ENCODE measurements at places on chromosomes 2 and 18. TPM values are rescaled to one million over a fixed set of nuclear protein-coding genes. Genes with fewer than 3 reads are reported as not detected.

Gene NCKAP5
- 0.05 TPM for total RNA-seq

Gene ANKRD30B
- total RNA-seq = under 0.01 TPM

Gene LTBP1
- 148 TPM for total RNA-seq

Gene PROM2
- total RNA-seq = 0.05 TPM

GRCh38 chr2:168851674-168852320, 38.4 kb downstream of the SPC25 start:
- peak; percentile 92 for DNase-seq

DNA sequence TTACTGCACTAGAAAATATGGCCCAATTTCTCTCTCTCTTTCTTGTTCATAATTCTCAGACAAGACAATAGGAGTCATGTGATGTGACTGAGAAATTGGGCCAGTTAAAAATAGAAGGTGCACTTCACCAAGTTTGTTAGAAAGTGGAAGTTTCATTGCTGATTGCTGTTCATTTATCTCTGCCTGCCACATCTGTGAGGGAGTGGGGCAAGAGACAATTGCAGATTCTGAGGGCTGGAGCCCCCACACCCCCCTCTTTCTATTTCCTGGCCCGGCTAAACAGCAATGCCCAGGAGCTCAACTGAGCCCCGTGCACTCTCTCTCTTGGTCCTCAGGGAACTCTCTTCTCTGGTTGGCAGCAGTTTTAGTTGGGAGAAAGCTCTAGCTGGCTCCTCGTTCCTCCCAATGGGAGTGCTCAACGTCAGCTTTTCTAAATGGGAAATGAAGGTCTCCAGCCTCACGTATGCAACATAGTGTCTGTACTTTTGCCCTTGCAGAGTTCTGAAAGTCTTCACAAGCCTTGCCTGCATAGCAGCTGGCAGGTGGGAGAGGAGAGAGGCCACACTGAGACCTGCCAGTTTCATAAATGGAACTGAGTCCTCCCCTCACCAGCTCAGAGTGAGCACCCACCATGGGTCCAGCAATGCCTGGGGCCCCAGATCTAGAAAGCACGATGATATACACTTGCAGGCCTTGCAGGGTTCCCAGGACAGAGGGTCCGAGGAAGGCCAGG, 115.7 kb downstream of the MYCN start:
- no peak for DNase-seq

- peak; percentile 49 for DNase-seq
Measured at GRCh38 chr2:108396845-108397244, 19.1 kb downstream of the SULT1C4 start.

Gene SMYD1
- total RNA-seq = not detected

DNA sequence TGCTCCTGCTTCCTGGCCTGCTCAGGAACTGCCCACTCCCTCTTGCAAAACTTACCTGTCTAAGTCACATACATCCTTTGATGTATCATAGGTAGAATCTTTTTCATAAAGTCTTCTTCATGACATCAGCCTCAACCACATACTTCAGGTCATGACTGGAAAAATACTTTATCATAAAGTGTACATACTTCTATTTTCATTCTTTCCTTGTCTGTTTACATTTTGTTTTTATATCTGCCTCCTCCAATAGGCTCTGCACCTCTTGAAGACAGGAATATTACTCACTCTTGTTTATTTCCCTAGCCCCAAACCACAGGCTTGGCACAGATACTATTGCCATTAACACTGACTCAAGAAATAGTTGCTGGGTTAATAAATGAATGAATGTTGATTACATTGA, 43.6 kb upstream of the ZNF804A start:
- no peak for DNase-seq

- no peak for DNase-seq
Measured at GRCh38 chr2:109689182-109689930, 75.2 kb downstream of the SOWAHC start.

DNA sequence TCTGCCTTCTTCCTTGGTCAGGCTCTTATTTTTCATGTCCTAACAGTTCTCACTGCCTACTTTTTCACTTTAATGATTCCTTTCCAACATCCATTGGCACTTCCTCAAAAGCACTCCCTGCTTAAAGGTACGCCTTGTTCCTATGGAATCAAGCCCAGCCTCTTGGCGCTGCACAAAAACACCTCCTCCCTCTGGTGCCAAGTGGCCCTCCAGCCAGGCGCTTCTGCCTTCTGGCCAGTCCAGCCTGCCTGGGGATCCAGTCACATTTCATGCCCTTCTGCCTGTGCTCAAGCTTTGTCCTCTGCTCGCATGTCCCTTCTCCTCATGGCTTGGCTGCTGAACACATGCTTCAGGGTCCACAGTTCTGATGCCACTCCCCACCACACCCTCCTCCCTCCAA, 6.3 kb downstream of the TPRKB start:
- DNase-seq = peak; percentile 51

- DNase-seq = no peak
Measured at GRCh38 chr2:74653589-74653984, 460 bp upstream of the SEMA4F start.

DNA sequence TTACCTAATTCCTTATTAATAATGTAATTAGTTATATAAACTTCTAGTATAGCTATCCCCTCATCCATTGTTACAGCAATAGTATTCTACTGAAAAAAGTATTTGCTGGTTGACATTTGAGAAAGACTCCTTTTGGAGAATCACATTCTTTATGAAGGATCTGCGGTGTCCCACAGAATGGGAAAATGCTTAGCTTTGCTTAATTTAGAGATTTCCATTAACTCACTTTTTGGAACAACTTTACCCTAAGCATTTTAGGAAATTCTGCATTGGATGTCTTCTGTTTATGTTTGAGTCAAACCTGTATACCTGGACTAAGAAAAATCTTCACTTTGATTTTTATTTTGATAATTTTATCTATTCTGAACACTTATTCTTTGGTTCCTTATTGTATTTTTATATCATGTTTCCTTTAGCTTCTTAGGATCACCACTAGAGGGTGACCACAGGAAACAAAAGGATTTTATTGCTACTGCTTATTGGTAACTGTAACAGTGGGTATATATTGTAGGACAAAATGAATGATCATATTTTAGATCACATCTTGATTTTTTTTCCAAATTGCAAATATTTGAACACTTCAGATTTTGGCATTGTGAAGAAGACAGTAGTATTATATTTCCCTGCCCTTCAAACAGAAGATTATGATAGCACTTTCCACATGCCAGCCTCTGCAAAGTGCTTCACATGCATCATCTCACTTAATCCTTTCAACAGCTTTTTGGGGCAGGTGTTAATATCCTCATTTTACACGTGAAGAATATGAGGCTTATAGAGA, 79.6 kb downstream of the MIB1 start:
- peak; percentile 56 for DNase-seq

Gene FLACC1
- 0.84 TPM for total RNA-seq

DNA sequence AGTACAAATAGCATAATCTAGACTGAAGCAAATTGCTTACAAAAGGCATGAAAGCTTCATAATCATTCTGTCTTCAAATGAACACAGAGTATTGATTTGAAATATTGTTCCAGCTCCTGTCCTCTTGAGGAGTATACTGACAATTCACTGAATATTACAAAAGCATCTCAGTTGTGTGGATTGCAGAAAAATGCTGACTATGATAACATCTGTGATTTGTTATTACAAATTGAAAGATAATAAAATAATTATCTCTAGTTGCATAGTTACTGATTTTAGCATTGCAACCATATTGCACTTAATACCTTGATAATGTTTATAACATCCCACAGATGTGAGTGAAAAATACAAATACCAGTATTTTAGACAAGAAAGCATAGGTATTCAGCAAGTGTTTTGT, 49.2 kb upstream of the FN1 start:
- DNase-seq = no peak

Gene DUSP19
- 4.4 TPM for total RNA-seq

DNA sequence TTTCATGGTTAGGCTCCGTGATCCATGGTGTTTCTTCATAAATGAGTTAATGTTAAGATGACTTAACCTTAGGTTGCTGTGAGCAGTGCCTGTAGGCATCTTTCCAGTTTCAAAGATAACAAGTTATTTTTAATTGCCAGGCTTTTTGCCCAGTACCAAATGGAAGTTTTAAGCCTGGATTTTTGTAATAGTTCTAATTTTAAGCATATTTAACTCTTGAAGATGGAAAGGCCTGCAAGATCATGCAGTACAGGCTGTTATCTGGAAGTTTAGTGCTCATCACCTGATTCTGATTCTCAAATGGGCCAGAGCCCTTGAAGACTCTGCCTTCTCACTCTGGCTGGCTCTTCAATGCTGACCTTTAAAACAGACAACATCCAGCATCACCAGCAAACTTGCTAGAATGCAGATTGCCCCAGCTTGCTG, 141.3 kb downstream of the NCK2 start:
- DNase-seq = no peak

DNA sequence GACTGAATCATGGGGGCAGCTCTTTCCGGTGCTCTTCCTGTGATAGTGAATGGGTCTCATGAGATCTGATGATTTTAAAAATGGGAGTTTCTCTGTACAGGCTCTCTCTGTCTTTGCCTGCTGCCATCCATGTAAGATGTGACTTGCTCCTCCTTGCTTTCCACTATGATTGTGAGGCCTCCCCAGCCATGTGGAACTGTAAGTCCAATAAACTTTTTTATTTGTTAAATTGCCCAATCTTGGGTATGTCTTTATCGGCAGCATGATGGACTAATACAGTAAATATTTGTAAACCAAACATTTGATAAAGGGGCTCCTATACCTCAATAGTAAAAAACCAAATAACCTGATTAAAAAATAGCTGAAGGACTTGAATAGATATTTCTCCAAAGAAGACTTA, 77.3 kb downstream of the INSIG2 start:
- no peak for DNase-seq

DNA sequence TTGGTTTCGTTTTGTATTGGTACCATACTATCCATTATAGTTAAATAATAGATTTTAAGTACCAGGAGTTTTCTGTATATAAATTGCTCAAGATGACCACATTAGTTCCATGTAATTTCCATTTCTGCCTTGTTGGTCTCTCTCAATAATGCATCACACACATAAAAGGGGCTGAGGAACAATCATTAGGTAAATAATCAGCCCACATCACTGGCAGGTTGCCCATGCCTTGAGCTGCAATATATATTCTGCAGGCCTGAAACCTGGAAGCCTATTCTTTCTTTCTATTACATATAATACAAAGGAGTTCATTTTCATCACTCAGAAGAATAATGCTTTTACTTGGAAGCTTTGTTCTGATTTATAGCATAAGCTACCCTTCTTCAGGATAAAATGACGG, 616.1 kb upstream of the PKDCC start:
- DNase-seq = no peak

GRCh38 chr2:86360776-86361175, 23.4 kb upstream of the REEP1 start:
- no peak for DNase-seq

GRCh38 chr2:18376936-18377335, 183.5 kb downstream of the RDH14 start:
- DNase-seq = no peak

DNA sequence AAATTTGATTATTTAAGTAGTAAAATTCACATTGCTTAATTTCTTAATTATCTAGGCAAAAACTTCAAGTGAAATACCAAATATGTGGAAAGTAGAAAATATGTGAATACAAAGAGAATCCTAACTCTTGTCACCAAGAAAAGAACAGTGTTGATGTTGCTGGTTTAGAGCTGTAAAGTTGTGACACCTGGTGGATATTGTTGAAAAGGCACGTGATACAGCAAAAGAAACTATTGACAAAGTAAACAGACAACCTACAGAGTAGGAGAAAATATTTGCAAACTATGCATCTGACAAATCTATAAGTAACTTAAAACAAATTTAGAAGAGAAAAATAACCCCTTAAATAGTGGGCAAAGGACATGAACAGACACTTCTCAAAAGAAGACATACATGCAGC, 25.6 kb upstream of the ZC3H15 start:
- peak; percentile 50 for DNase-seq

- no peak for DNase-seq
Measured at GRCh38 chr2:233092432-233093165, 32.5 kb downstream of the INPP5D start.

GRCh38 chr2:130370490-130370889, 14.6 kb downstream of the PTPN18 start:
- no peak for DNase-seq

DNA sequence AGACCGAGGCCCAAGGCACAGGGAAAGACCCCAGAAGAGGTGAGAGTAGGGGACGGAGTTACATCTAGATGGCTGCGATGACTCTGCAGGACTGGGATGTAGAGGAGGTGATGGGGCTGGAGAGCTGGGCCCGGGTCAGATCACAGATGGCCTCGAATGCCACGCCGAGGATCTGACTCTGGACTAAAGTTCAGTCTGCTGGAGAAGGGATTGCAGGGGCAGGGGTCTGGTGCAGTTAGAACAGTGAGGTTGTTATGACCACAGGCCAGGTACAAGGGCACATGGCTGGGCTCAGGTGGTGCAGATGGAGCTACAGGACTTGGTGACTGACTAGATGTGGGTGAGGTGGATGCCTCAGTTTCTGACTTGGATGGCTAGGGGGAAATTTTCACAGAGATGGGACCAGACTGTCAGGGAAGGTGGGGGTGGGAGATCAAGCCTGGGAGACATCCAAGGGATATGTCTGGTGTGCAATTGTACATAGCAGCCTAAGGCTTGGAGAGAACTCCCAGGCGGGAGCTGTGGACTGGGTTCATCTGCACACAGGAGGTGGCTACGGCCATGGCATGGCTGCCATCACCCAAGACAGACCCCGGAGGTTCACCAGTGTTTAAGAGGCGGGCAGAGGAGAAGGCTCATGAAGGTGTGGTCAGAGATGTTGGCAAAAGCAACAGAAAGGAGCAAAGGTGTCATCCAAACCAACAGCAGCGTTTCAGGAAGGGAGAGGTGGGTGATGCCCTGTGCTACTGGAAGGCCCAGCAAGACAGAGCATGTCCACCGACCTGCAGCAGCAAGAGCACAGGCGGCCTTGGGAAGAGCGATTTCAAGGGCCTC, 66.9 kb downstream of the CIB4 start:
- DNase-seq = no peak

Gene IDH1
- 137 TPM for total RNA-seq

Gene G6PC2
- not detected for total RNA-seq

GRCh38 chr2:71166812-71167211, 36.4 kb downstream of the MPHOSPH10 start:
- DNase-seq = no peak

DNA sequence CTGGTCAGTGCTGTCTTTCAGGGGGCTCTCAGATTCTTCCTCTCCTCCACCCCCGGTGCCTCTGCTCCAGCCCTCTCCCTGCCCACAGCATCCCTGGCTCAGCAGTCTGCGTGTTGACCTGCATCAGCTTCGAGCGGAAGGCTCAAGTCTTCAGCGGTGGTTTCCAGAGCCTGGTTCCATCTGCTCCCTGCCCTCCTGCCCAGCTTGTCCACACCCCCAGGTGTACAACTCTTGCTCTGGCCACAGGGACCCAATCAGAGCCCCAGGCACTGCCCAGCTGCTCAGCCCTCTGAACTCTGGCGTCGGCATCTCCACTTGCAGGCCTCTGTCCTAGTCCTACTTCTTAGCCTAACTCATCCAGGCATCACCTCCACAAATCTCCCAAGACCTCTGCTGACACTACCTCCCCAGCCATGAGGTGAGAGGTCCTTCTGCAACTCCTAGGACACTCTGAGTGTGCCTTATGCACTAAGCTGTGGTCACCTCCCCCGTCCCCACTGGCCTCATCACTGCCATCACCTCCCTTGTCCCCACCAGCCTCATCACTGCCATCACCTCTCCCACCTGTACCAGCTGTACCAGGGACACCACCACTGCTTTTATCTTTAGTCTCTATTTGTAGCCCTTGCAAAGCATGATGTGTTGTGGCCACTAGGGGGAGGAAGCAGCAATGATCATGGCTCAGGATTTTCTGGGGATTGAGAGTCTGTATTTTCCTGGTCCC, 60.9 kb downstream of the EDAR start:
- DNase-seq = peak; percentile 78

Gene RAD51AP2
- not detected for total RNA-seq

Data from dermis blood vessel endothelial cell (primary cell).